A549 treated with RU486 at 1 μM for 4 hours (cell line): ENCODE measurements at places on chromosomes 12 and 14. TPM values are rescaled to one million over a fixed set of nuclear protein-coding genes. Genes with fewer than 3 reads are reported as not detected.

The AGAP2 gene
- total RNA-seq: 0.10 to 0.16 TPM (median 0.13 TPM) in 5 replicates

The DGLUCY gene
- 14.0 to 17.2 TPM (median 16.3 TPM) in 5 replicates for total RNA-seq

The IL31 gene
- total RNA-seq: not detected in 5 replicates

The SLC25A47 gene
- not detected in 5 replicates for total RNA-seq

The KLHL33 gene
- total RNA-seq: not detected in 5 replicates

The FLRT2 gene
- 2.2 to 3.7 TPM (median 3.4 TPM) in 5 replicates for total RNA-seq

The CD69 gene
- total RNA-seq: not detected in 5 replicates

The IAPP gene
- not detected in 5 replicates for total RNA-seq

The TAS2R13 gene
- not detected in 5 replicates for total RNA-seq

The CD27 gene
- not detected in 5 replicates for total RNA-seq

The ZBTB1 gene
- total RNA-seq: 14.1 to 26.1 TPM (median 23.6 TPM) in 5 replicates

The ATF7IP gene
- 4.5 to 6.0 TPM (median 5.7 TPM) in 5 replicates for total RNA-seq

The SLC25A21 gene
- 0.53 to 0.90 TPM (median 0.58 TPM) in 5 replicates for total RNA-seq

The DDX51 gene
- total RNA-seq: 20.9 to 28.9 TPM (median 28.3 TPM) in 5 replicates

The VAMP1 gene
- 8.7 to 13.8 TPM (median 12.4 TPM) in 5 replicates for total RNA-seq

The PRICKLE1 gene
- total RNA-seq: 0.73 to 0.97 TPM (median 0.81 TPM) in 5 replicates

The ACSM4 gene
- total RNA-seq: not detected in 5 replicates
